ENCODE measurements at places on chromosomes 4 and X. TPM values are rescaled to one million over a fixed set of nuclear protein-coding genes. Genes with fewer than 3 reads are reported as not detected.

GRCh38 chr4:15914291-15914690 is 24.2 kb downstream of the FGFBP1 start:
- H3K27me3 ChIP-seq: no peaks in the 10 kb centered on the region
- H3K36me3 ChIP-seq: no peaks in the 10 kb centered on the region
- no peak overlapping the region for H3K4me3 ChIP-seq

GRCh38 chr4:22932326-22932725 is 239.6 kb downstream of the GBA3 start:
- no peak overlapping the region for H3K27ac ChIP-seq
- no peaks in the 10 kb centered on the region for H3K36me3 ChIP-seq
- H3K4me1 ChIP-seq: no peaks in the 10 kb centered on the region
- no peak for DNase-seq

DNA sequence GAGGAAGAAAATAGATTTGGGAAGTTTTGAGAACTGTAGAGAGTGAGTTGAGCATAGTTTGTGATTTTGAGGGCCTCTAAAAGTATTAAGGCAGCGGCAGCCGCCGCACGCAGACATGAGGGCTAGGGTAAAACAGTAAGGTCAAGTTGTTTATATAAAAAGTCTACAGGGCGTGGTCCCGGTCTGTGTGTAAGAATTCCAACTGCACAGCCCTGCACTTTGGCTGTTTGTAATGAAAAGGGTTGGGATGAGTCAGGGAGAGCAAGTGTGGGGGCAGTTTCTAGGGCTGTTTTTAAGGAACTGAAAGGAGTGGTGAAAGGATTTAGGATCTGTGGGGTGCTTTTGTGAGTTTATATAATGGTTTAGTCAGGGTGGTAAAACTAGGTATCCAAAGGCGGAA is 55.0 kb downstream of the BEX3 start:
- H3K27me3 ChIP-seq: no peaks in the 10 kb centered on the region
- no peak overlapping the region for H3K4me3 ChIP-seq
- H3K27ac ChIP-seq: no peak overlapping the region
- H3K36me3 ChIP-seq: peaks cover 5% of the 10 kb centered on the region
- DNase-seq: no peak

DNA sequence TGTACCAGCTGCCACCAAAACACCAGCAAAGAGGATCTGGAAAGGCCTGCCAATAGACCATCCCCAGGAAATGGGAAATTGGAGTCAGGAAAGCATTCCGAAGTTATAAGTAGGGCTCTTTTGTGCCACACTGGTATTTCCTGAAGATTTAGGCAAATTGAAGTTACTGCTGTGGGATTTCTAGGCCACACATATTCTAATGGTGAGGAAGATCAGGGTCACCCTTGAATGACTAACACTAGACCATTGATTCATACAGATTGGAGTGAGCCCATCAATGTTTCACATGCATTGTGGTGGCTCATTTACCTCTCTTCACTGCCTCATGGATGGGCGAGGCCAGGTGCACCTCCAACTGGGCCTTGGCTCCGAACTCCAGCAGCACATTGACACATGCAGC is 22.6 kb downstream of the ASB11 start:
- no peaks in the 10 kb centered on the region for H3K4me1 ChIP-seq
- no peaks in the 10 kb centered on the region for H3K36me3 ChIP-seq
- H3K27me3 ChIP-seq: no peaks in the 10 kb centered on the region
- no peak for DNase-seq

DNA sequence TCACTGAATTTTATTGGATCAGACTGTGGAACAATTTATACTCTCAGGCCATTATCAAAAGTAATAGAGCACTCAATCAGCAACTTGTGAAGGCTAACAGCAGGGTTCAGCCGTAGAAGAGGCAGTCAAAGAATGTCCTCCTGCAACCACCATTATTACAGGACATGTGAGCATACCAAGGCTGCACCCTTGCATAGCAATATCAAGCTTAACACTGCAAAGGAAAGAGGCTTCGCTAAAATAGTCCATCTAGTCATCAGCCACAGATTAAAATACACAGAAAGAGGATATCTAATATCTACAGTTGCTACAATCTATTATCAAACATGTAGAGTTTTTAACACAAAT is 42.9 kb upstream of the TMPRSS11B start:
- DNase-seq: no peak
- H3K4me1 ChIP-seq: no peaks in the 10 kb centered on the region
- H3K27me3 ChIP-seq: no peaks in the 10 kb centered on the region
- H3K4me3 ChIP-seq: no peak overlapping the region
- H3K36me3 ChIP-seq: no peaks in the 10 kb centered on the region

DNA sequence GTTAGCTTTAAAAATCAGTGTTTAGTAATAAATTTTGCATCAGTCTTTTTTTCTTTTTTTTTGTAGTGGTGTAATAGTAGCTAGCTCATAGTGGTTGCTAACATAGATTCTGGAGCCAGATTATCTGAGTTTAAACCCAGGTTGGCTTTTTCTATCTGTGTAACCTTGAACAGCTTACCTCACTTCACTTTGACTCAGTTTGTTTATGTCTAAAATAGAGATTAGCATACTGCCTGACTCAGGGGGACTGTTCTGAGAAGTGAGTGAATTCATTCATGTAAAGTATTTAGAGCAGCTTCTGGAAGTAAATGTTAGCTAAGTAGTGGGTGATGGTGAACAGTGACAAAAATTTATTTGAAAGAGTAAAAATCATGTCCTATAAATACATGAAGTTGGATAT is 32.9 kb downstream of the CPEB2 start:
- H3K4me1 ChIP-seq: no peaks in the 10 kb centered on the region
- no peak overlapping the region for H3K27ac ChIP-seq
- H3K27me3 ChIP-seq: no peaks in the 10 kb centered on the region

DNA sequence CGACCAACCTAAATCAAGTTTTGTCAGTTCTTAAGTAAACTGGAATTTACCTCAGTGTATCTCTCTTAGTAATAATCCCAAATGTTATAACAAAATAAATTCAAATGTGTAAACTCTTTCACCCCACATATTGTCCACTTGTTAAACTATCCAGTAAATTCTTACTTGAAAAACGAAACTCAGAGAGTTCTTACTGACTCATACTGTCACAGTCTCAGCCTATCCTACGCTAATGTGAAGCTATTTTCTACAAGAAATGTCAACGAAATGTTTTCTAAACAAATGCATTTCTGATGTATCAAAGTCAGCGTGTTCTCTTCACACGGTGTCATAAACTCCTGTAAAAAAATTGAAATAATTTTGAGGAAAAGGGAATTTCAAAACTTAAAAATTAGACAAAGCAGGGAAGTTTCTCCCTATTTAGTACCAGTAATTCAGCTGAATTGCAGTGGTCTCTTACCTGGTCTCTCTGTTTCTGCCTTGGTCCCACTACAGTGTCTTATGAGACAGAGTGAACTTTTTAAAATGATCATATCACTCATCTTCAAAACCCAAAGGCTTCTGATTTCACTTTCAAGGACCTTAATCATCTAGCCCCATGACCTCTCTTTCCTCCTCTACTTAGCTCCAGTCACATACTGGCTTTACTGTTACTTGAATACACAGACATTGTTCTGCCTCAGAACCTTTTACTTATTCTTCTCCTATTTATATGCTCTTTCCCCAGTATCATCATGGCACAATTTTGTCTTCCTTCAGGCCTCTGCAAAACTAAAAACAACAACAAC is 63.3 kb downstream of the DCAF8L1 start:
- DNase-seq: no peak
- H3K4me1 ChIP-seq: peaks cover 5% of the 10 kb centered on the region
- H3K27me3 ChIP-seq: no peaks in the 10 kb centered on the region
- no peak overlapping the region for H3K27ac ChIP-seq
- H3K36me3 ChIP-seq: no peaks in the 10 kb centered on the region
- no peak overlapping the region for H3K4me3 ChIP-seq

DNA sequence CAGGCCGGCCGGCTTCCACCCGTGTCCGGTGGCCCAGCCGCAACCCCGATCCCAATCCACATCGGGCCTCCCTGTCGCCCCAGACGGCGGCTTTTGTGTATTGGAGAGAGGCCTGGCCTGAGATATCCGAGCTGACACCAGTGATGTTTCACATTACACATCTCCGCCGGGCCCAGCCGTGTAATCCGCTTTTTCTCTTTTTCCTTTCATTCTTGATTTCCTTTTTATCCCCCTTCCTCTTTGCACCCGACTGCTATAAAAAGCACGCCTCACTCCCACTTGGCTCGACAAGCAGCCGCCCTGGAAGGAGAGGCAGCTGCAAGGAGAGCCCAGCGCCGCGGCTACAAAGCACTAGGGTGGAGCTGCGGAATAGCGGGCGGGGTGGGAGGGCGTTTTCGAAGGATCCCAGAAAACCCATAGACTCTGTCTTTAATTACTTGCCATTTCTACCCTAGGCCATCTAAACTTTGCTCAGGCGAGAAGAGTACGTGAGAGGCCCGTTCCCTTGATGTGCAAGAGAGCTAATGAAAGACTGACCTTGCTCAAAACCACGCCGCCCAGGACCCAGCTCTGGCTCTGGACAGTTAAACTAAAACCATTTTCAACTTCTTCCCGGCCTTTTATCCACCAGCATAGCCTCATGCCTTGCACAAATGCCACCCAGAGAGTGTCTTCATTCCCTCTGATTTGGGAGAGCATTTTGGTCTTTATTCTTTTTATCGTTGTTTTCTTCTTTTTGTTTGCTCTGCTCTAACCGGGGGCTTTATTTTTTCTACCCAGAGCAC is 3.2 kb downstream of the PITX2 start:
- DNase-seq: peak; percentile 26
- H3K36me3 ChIP-seq: no peaks in the 10 kb centered on the region
- H3K27me3 ChIP-seq: peaks cover 100% of the 10 kb centered on the region

DNA sequence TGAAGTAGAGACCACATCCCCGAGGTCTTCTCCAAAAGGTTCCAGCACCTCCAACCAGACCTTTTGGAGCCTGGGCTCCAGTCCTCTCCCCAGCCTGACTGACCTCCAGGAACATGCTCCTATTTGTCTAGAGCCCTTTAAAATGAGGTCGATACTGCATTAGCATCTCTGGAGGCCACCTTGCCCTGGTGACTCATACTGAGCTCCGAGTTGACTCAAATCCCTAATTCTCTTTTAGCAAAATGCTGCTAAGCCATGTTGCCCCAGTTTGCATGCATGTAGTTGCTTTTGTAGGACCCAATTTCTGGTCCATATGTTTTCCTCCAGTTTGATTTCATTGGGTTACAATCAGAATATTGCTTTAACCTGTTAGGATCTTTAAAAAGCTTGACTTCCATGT is 43.5 kb upstream of the CITED1 start:
- no peaks in the 10 kb centered on the region for H3K4me1 ChIP-seq
- H3K27me3 ChIP-seq: no peaks in the 10 kb centered on the region
- no peak for DNase-seq
- H3K36me3 ChIP-seq: peaks cover 18% of the 10 kb centered on the region

DNA sequence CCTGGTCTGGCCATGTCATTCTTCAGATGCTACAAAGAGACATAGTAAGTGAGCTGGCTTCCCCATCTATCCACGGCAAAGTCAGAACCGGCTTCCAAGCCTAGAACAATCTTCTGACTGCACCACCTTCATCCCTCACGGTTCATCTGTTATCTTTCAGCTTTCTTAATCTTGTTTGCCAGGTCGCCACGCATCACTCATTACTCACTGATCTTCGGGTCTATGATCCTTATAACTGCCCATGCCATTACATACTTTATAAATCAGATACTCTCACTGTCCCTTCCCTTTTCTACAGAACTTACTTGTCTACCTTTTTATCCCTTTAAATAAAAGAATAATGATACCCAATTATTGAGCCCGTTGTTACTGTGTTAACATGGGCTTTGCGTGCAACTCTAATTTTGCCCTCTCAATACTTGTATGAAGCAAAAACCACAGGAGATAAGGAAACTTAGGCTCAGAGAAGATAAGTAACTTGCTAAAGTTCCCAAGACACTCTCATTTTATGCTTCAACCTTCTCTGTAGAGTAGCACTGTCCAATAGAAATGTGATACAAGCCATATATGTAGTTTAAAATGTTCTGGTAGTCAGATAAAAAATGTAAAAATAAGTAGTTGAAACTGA is 171.7 kb downstream of the AMELX start:
- H3K27ac ChIP-seq: no peak overlapping the region
- no peaks in the 10 kb centered on the region for H3K36me3 ChIP-seq
- DNase-seq: no peak
- H3K27me3 ChIP-seq: no peaks in the 10 kb centered on the region
- no peak overlapping the region for H3K4me3 ChIP-seq

DNA sequence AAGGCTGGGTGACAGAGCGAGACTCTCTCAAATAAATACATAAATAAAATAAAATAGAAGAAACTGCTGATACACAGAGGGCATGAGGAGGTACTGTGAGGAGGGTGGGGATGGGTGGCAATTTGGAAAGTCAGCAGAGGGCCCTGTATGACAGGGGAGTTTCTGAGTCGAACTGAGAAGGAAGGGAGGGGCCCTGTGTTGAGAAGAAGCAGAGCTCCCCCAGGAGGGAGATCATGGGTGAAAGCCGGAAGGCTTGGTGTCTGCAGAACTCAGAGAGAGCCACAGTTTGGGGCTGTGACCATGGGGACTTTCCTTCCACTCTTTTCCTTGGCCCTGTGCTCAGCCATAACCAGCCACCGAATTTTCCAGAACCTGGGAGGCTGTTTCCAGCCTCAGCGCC is 24.8 kb upstream of the AFAP1 start:
- H3K27ac ChIP-seq: no peak overlapping the region
- no peak overlapping the region for H3K4me3 ChIP-seq
- H3K4me1 ChIP-seq: peaks cover 44% of the 10 kb centered on the region
- DNase-seq: no peak

DNA sequence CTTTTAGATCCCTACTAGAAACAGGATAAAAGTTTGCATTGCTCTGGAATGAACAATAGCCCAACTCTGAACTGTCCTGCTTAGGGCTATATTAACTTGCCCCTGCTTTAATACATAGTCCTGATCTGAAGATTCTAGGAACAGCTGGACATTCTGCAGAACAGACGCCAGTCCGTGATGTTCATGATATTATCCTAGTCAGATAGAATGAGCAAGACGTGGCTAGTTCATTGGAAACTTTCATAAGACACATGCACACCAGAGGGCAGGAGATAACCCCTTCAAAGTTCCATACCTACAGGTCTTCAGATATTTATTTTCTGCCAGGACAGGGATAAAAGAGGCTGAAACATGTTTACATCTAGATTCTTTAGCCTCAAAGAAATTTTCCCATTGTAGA is 75.5 kb upstream of the CLNK start:
- no peak for DNase-seq
- H3K4me3 ChIP-seq: no peak overlapping the region

- H3K27me3 ChIP-seq: peaks cover 58% of the 10 kb centered on the region
- no peak within 1 kb of the TSS for H3K27ac ChIP-seq
- peaks cover 8% of the 10 kb centered on the region for H3K36me3 ChIP-seq
- peaks cover 13% of the 10 kb centered on the region for H3K4me1 ChIP-seq
- DNase-seq: peak; percentile 56
- peak within 1 kb of the TSS; percentile 90 for H3K4me3 ChIP-seq
Measured at GRCh38 chr4:114598191-114599121, at the start of gene UGT8. Gene UGT8, plus strand, starts transcription at chr4:114598807. Its CDS starts 24,074 bp downstream, at chr4:114622881.

Gene UGT2B15
- total RNA-seq: not detected

Gene MAGEC2
- not detected for total RNA-seq

Gene KIF4A
- total RNA-seq: 58.5 TPM

Gene ARHGAP24
- 1.5 TPM for total RNA-seq

Gene BEX1
- 60.0 TPM for total RNA-seq

Gene NAA11
- not detected for total RNA-seq

Gene FHIP1A
- total RNA-seq: not detected

Gene HHIP
- total RNA-seq: 1.3 TPM

Gene SOWAHB
- total RNA-seq: not detected

Data from neural crest cell (in vitro differentiated cells).